ENCODE measurements at places on chromosomes 7 and 10.

GRCh38 chr10:63133056-63133820, at the start of gene NRBF2:
Gene NRBF2 (plus strand): TSS chr10:63133328. CDS start chr10:63133471, 143 bp downstream.
- peak; percentile 98 for DNase-seq

DNA sequence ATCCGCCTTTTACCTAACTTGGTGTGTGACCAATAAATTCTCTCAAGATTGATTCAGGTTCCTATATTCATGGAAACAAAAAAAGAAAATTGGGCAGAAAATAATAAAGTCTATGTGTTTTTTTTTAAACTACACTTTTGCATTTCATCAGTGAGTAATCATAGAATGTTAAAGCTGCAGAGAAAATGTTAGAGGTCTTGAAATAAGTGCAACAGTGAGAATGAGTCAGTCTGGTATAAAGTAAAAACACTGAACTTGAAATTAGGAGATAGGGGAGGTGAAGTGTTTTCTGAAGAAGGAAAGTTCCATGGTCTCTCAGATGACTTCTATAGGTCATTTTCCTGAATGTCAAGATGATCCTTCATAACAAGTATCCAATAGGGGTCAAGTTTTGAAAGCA, 202.6 kb upstream of the NRP1 start:
- DNase-seq, result no peak

GRCh38 chr10:80632742-80633141, 95.0 kb downstream of the SH2D4B start:
- DNase-seq, result no peak

GRCh38 chr7:80481196-80481884, 30.5 kb downstream of the GNAT3 start:
- no peak for DNase-seq

DNA sequence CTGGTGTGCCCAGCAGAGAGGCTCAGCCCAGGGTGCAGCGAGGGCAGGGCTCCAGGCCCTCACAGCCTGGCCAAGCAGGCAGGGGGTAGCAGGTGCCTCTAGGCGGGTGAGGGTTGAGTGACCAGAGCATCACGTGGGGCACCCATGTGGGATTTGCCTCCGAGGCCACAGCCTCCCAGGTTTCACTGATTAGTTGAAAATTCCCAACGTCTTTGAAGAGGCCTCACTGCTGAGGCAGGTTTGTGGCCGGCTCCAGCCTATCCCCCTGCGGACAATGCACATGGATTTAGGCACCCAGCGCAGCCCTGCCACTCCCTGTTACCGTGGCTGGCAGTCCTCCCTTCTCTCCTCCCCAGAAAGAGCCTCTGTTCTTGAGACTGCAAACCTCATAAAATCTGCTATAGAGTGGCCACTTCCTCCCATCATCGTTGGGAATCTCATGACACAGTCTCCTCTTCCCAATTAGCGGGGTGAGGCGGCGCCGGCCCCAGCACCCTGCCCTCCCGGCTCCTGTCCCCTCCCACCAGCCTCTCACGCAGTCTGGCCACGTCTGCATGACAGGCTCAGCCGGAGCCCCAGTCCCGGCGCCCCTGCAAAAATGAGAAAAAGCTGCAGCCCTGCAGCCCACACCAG, 10.8 kb downstream of the MYL10 start:
- DNase-seq, result no peak

GRCh38 chr10:121921238-121921931, 6.4 kb downstream of the ATE1 start:
- no peak for DNase-seq

- no peak for DNase-seq
Observed at GRCh38 chr7:69108097-69108496, 490.2 kb upstream of the AUTS2 start.

GRCh38 chr7:25656581-25657026, 428.3 kb upstream of the NPVF start:
- DNase-seq, result peak; percentile 90

DNA sequence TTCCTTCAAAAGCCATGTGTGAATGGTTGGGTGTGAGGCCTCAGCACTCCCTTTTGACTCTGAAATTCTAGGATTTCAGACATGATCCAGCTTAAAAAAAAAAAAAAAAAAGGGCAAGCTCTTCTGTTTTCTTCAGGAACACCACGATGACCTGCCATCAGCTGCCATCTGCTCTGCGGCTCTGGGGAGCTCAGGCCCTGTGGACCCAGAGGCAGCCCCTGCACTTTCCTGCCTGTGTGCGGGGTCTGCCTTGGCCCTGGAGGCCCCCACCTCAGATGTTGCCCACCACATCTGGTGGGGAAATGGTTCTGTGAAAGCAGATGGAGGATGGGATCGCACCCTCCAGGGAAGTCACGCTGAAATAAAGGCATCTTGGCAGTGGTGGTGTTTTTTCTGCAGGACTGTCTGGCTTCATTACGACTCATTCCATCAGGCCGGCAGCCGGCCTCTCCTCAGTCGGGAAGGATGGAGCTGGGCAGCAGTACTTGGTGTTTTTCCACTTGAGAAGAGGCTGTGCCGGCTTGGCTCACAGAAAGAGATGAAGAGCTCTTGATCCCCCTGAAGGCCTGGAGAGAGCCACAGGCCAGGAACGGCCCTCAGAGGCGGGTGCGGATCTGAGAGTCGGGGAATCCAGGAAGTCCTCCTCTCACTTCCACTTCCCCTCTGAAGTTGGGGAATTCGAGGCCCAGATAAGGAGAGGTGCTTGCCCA, 66.1 kb upstream of the AQP1 start:
- no peak for DNase-seq

GRCh38 chr7:101373812-101374614, 11.3 kb downstream of the COL26A1 start:
- DNase-seq, result no peak

DNA sequence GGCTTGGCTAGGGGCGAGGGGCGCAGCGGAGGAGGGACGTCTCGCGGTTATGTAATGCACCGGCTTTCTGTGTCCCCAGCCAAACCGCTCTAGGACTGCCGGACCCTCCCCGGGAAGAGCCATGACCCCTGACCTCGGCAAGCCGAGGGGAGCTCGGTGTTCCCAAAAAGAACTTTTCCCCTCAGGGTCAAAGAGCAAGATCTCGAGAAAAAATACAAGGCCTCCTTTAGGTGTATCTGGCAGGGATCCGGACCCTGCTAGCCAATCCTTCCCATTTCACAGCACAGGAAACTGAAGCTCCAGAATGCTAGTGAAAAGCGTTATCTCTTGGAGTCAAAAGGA, 590 bp upstream of the SLC16A12 start:
- no peak for DNase-seq

- no peak for DNase-seq
Observed at GRCh38 chr10:113527211-113527906, 25.5 kb upstream of the HABP2 start.

GRCh38 chr10:109933984-109934565, 10.8 kb upstream of the XPNPEP1 start:
- DNase-seq, result no peak

GRCh38 chr7:41709621-41710020, 6.7 kb upstream of the INHBA start:
- DNase-seq, result no peak

- no peak for DNase-seq
Observed at GRCh38 chr10:132102071-132102716, 36.4 kb downstream of the JAKMIP3 start.

GRCh38 chr10:70673929-70674559, 1.7 kb downstream of the ADAMTS14 start:
- DNase-seq, result no peak

GRCh38 chr10:77311186-77311585, 326.4 kb downstream of the KCNMA1 start:
- no peak for DNase-seq

GRCh38 chr10:44716470-44717015, 194.6 kb upstream of the TMEM72 start:
- no peak for DNase-seq

GRCh38 chr7:22653951-22654350, 73.0 kb upstream of the IL6 start:
- no peak for DNase-seq

DNA sequence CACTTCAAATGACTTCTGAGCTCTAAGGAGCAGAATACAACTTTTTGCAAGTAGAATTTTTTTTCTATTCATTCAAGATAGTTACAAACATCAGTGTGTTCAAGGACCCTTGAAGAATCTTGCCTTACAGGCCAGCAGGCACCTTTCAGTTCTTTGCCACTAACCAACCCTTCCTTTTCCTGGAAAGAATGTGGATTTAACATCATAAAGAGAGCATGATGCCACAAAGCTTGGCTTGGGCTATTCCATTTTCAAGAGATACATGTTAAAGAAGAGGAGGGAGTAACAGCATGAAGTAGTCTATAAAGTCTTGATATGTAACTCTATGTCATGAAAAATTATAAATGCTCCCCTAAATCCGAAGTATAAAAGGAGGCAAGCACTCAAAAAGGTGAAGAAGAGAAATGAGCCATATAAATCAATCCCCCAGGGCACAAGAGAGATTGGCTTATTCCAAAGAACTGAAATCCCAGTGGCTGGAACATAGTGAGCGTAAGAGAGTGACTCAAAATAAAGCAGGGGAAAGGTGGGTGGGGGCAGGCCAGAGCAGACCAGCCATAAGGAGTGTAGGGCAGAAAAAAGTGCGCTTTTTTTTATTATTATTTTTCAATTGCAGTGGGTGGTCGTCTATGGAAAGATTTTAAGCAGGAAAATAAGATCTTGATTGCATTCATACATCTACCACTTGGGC, 1025.6 kb upstream of the C7orf33 start:
- DNase-seq, result no peak

- DNase-seq, result no peak
Observed at GRCh38 chr10:89163265-89163995, 43.7 kb downstream of the CH25H start.

Measured in fibroblast of the conjunctiva (primary cell).